Cerebellar nuclear complex (tissue), 1 donor: ENCODE measurements at places on chromosomes 3 and 15.

DNA sequence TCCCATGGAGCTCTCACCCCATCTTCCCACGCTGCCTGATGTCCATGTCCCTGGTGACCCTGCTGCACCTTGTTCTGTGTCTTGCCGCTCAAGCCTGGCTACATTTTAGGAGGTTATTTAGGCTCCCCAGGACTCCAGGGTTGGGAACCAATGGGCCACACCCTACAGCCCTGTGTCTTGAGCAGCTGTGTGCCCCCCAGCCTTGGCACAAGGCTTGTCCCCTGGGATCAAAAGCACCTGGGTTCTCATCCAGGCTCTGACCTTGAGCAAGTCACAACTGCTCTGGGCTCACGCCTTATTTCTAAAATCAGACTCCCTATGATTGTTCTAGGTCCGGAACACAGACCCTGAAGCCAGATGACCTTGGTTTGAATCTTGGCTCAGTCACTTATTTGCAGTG is 14.1 kb downstream of the SPSB4 start:
- no peak for DNase-seq

DNA sequence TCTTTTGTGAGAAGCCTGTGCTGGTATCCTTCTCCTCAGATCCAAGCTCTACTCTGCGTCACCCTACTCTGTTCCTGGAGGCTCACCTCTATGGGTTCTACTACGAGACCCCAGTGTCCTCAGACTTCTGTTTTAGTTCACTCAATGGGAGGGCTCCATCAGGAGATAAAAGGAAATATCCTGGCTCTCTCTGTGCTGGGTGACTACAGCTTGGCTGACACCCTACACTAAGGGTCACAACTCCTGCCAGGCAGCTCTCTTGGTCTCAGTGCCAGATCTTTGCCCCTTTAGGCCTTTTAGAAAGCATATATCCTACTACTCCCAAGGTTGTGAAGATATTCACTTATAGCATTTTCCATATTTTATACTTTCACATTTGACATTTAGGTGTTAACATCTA is 46.5 kb downstream of the SPG11 start:
- no peak for DNase-seq

DNA sequence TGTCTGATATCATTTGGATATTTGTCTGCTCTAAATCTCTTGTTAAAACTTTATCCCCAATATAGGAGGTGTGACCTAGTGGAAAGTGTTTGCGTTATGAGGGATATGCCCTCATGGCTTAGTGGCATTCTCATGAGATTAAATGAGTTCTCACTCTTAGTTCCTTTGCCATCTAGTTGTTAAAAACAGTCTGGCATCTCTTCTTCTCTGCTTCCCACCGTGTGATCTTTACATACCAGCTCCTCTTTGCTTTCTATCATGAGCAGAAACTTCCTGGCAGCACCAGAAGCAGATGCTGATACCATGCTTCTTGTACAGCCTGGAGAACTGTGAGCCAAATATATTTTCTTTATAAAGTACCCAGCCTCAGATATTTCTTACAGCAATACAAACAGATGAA is 33.0 kb downstream of the NLGN1 start:
- DNase-seq: no peak

- DNase-seq: no peak
These were observed 2.5 kb downstream of the TICRR start for GRCh38 chr15:89577776-89578115.

DNA sequence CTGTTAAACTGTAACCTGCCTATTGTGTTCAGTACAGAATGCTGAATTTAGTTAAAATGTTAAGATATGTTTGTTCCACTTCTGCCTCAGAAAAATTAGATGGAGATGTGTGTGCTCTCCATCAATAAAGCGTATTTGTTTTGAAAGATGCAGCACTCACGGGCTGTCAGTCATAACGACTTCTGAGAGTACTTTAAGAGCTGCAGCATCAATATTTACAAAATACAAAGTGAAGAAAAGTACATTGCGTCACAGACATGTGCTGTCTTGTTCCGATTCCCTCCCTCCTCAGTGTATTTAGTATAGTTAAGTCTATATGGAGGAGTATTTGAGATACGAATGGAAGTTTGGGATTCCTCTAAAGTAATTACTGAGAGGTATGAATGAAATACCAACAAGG is 166.6 kb downstream of the BBX start:
- DNase-seq: no peak

GRCh38 chr3:143163562-143164100 is 44.1 kb downstream of the CHST2 start:
- DNase-seq: no peak

DNA sequence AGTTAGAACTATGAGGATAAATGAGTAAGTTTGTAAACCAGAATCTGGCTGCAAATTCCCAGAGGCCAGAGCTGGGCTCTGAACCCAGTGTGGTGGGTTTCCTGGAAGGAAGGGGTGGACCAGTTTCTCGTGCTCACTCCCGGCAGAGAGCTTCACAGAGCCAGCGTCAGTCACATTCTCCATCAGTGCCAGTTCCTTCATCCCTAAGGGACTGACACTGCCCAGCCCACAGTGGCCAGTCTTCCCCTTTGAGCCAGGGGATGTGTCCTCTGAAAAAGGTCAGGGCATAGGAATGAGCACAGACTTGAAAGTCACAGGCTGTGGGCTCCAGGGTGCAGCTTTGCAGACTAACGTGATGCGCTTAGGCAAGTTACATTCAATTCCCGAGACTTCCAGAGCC is 135.8 kb upstream of the HACD2 start:
- DNase-seq: no peak

- no peak for DNase-seq
These were observed 1.4 kb downstream of the FURIN start for GRCh38 chr15:90869601-90870353.

DNA sequence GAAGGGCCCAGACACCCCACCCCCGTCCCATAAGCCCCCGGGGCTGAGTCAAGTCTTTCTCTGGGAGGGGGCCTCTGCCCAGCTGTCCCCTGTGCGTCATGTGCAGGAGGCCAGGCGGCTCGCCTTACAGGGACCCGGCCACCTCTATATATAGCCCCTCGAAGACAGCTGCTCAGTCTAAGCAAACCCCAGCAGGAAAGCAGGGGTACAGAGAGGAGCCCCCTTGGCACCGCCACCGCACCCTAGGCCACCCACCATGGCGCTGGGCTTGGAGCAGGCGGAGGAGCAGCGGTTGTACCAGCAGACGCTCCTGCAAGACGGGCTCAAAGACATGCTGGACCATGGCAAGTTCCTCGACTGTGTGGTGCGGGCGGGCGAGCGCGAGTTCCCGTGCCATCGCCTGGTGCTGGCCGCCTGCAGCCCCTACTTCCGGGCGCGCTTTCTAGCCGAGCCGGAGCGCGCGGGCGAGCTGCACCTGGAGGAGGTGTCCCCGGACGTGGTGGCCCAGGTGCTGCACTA is at the start of gene KLHL40:
Gene KLHL40, plus strand, starts transcription at position 175 of the 519 bp plus-strand sequence. Its CDS starts 82 bp downstream, at position 257.
- no peak for DNase-seq

DNA sequence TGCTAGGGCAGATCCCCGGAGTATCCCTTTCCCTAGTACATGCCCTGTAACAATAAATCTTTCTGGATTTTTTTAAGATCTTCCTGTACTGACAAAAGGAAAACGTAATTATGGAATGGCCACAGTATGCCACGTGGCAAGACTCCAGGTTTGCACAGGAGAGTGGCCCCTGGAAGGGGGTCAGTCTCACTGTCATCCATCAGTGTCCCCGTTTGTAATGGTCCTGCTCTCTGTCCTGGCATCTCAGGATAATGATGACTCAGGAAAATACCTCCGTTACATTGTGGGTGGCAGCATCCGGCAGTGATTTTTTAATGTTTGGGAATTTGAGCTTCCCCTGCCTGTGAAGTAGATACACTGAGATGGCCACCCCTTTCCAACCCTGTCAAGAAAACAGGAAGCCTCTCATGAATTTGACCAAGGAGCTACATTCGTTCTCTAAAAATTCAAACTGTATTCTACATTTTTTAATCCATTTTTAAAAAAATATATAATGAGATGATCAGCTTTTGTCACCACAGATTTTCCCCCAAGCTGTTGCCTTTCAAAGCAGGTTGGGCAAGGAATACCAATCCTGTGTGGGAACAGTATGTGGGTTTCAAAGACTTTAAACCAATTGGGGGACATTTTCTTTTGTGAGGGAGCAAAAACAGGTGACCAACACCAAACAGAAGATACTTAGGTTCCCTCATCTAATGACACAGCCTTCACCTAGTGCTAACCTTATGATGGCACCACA is 110.4 kb downstream of the C3orf70 start:
- no peak for DNase-seq

- DNase-seq: no peak
These were observed 428.1 kb downstream of the PYDC2 start for GRCh38 chr3:191889106-191889505.

GRCh38 chr3:31502803-31503221 is 29.9 kb upstream of the STT3B start:
- DNase-seq: no peak

DNA sequence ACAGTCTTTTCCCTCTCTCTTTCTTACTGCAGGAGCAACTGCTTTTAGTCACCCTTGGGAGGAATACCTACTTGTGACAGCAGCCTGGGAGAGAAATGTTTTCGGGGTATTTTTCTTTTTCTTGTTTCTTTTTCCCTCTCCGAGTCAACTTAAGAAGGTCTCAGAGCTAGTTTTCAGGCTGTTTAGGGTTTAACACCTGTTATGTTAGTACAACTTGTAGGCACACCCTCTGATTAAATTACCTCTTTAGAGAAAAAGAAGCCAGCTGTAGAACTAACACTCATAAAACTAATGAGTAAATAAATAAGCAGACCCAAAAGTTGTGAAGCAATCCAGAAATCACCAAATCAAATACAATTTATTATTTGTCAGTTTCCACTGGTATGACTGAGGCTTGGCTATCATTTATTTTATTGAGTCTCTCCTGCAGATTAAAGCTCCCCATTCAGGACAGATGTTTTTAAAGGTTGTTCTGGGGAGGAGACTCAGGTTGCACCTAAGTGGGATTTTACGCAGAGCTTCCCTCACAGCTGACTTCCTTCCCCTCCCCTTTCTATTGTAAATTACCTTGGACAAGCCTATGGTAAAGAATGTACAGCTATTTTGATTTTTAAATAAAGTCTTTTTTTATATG is 112.5 kb downstream of the FOXB1 start:
- no peak for DNase-seq

DNA sequence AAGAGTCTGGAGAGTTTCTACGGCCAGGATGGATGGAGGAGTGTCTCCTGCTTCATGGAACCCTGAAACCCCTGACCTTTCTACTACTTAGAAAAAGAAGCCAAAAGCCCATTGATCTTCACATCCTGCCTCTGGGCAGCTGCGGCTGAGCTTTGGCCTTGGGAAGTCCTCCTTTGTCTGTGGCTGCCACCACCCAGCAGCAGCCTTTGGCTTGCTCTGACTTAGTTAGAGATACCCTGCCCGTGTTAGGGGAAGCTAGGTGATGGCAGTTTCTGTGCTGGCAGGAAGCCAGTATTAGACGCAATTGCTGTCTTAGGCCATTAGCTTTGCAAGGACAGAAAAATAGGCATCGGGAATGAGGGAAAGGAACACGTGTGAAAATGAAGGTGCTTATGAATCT is 18.8 kb downstream of the APH1B start:
- no peak for DNase-seq

DNA sequence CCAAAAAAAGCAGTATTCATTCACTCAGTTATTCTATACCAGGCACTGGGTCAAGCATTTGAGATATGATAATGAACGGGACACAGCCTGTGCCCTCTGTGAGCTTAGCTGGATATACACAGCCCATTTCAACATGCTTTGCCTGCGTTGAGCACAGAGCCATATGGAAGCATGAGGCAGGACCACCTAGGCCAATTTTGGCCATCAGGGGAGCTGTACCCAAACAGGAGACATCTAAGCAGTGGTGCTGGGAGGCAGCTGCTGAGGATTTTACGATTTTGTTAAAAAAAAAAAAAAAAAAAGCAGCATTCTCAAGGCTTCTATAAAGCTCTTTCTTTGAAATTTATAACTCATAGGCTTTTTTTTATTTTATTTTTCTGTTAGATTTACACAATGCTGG is 87.2 kb upstream of the SLC2A2 start:
- no peak for DNase-seq

DNA sequence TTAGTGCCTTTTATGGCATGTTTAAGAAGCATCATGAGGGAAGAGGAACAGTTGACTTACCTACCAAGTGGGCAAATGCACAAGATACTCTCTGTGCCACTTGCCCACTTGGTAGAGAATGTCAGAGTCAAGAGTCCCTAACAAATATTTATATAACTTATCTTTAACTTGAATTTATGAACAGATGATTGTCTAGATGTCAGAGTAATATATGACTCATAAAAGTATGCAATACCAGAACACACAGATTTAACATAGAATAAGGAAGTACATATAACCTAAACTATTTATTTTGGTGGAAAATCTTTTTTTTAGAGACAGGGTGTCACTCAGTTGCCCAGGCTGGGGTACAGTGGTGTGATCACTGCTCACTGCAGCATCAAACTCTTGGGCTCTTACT is 130.0 kb upstream of the NANOGP8 start:
- no peak for DNase-seq

- no peak for DNase-seq
These were observed 123.8 kb downstream of the NFKBIZ start for GRCh38 chr3:101973163-101973505.

GRCh38 chr3:112056451-112056929 is 22.0 kb downstream of the TMPRSS7 start:
- no peak for DNase-seq

DNA sequence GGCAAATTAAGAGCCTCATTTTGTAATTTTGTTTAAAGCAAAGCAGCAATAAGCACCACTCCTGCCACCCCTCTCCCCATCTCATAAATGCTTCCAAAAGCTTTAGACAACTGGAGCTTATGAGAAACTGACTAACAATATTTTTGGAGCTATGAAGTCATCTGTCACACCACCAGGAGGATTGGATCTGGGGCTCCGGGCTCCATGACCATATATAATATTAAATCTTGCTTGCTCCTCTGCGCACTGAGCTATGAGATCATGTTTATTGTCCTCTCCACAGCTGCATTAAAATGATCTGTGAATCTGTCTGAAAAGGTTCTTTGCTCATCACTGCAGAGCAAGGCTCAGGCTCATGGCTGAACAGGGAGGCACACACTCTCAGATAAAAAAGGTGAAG is 323.7 kb downstream of the ZNF621 start:
- DNase-seq: no peak

DNA sequence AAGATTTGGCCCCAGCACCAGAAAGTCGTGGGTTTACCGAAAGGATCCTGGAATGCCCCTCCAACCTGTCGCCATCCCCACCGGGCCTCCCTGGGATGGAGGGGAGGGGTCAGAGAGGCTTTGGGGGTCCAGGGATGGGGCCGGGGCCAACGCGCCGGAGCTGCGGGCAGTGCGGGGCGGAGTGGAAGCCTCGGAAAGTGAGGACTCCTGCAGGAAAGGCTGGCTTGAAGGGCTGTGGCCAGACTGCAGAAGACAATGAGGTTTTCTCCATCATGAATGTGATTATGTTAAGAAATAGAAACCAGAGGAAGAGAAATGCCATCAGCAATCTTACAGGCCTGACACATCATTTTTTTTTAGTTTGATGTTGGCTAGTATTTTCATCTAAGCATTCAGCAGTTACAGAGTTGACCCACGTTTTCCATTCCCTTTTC is 738 bp downstream of the YEATS2 start:
- DNase-seq: no peak

- DNase-seq: no peak
These were observed 39.5 kb downstream of the BTLA start for GRCh38 chr3:112459750-112460149.

GRCh38 chr3:120765830-120766493 is 23.4 kb downstream of the GTF2E1 start:
- DNase-seq: no peak

- no peak for DNase-seq
These were observed 1552.3 kb downstream of the OTOL1 start for GRCh38 chr3:163048881-163049280.

GRCh38 chr3:171711461-171712170 is 98.7 kb downstream of the PLD1 start:
- DNase-seq: no peak

- no peak for DNase-seq
These were observed 167.8 kb downstream of the MYRIP start for GRCh38 chr3:39977058-39977794.
